ENCODE measurements at places on chromosomes 4 and X. TPM values are rescaled to one million over a fixed set of nuclear protein-coding genes. Genes with fewer than 3 reads are reported as not detected.

The CTPS2 gene
- 15.0 TPM for total RNA-seq

The TEC gene
- total RNA-seq, result 4.0 TPM

The TMEM31 gene
- not detected for total RNA-seq

The AKAP4 gene
- total RNA-seq, result not detected

Data from mucosa of descending colon (tissue), 3 donors.